ENCODE measurements at places on chromosomes 3 and 15.

DNA sequence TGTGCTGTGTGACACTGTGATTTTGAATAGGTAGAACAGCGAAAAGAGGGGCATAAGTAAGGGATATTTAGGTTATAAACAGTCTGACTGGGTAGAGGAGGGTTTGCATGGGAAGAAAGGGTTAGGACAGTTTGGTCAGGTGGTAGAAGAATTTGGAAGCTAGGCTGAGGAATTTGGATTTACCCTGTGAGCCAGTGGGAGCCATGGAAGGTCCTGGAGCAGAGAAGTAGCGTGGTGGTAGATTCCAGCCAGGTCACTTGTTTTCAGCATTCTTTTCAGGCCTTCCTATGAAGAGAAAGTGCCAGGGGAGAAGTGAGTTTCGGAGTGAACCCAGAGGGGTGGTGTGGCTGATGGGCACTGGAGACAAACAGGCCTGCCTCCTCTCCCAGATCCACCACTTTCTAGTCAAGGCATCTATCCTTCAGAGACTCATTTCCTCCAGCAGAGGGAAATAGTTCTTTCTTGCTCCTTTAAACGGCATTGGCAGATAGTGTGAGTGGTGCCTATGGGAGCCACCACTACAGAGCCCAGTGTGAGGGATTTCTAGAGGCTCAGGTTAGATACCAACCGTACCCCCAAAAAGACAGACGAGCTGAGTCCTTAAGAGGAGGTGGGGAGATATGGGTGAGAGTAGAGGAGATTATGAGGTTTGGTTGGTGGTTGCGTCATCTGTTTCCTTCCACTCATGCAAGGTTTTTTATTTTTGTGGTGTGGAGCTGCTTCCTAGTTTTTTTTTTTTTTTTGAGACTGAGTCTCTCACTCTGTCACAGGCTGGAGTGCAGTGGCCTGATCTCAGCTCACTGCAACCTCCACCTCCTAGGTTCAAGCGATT, 21.2 kb downstream of the PXK start:
- peak; percentile 39 for DNase-seq

DNA sequence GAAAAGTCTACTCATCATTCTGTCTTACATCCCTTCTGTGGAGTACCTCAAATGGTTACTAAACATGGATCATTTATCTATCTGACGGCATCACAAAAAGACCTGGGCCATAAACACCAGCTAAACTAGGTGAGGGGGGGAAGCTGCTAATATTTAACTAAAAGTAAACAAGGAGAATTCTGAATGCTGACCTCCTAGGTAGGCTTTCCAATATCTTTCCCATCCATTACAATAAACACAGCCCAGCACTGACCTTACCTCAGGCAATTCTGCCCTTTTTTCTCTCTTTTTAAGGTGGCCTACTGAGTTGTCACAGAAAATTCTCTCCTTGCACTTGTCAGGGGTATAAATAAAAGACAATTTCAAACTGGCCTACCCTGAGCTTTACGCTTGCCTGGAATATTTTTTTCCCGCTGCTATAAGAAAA, 33.1 kb downstream of the USF3 start:
- DNase-seq, result no peak

DNA sequence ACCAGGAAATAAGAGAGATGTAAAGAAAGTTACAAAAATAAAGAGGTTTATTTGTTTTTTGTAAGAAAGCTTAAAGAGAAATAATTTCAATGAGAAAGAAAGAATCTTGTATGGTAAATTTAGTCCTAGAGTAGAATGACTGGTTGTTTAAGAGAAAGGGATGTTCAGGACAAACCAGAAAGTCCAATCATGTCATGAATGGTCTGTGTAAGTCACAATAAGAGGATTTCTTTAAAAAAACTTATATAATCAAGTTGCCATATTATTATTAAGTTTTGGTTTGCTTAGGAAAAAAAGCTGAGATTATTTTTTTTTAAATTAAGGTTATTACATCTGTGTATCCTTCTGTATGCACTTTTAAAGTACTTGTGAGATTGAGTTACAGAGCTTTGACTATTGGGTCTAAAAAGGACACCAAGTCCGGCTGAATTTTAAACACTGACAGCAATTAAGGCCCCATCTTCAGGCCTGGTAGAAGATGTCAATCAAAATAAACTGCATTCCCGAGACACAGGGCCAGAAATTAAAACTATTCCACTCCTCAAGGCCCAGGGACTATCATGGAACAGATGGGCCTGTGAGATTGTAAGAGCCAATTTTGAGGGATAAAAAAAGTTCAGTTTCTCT, 12.2 kb downstream of the ERICH6 start:
- no peak for DNase-seq

DNA sequence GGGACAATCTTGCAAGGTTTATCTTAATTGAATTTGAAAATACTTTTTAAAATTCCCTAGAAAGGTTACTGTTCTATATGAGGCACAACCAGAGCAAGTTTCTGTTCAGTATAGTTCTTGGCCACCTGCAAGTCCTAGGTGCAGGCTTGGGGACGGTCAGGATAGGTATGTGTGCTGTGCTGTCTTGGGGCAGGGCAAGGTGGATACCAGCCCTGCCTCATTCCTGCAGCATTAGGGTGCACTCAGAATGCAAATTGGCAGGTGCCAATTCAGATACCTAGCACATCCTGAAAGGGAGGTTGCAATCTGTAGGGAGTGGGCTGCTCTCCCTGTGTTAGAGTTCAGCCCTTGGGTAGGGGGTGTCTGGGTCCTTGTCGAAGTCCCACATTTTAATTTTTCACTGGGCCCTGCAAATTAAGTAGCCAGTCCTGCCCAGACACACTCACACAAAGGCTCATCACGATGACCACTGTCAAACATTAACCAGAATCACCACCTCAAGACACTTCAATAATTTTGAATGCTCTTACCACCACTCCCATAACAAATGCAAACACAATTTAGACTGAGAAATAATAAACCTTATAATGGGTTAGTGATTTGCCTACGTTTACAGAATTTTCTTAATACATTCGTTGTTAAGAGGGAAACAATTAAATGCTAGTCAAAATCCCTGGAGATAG, 838.0 kb upstream of the NR2F2 start:
- DNase-seq, result no peak

DNA sequence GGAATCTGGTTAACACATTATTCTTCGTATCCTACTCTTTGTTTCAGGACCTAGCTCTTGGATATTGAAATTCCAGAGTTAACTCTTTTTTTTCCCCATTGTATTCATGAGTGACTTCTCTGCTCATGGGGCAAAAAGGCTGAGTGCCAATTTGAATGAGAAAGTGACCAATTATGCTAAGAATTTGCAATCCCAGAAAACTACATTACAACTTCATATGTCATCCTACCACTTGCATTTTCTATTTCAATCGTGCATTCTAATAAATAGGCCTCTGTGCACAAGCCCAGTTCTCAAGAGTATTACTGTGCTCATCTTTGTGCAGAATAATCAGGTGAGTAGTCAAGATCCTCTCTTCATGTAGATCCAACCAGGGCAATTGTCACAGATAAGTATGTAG, 537.8 kb downstream of the OTOL1 start:
- peak; percentile 35 for DNase-seq

DNA sequence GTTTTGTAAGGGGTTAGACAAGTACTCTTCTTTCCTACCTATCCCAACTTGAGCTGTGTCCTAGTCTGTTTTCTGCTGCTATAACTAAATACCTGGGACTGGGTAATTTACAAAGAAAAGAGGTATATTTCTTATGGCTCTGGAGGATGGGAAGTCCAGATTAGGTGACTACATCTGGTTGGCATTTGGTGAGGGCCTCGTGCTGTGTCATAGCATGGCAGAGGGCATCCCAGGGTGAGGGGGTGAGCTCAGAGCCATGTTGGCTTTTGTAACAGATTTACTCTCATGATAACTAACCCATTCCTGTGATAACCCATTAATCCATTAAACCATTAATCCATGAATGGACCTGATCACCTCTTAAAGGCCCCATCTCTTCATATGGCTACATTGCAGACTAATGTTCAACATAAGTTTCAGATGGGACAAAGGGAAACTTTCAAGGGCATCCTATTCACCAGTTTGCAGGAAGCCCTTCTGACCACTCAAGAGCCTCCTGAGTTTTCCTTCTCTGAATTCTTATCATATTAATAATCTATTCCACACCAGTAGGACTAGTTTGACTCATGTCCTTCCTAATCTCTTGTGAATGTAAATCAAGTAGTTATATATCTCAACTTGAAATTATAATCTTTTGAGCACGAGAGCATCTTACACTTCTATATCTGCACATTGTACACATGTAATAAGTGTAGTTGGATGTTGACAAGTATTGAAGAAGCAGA, 185.7 kb upstream of the ZPLD1 start:
- no peak for DNase-seq

DNA sequence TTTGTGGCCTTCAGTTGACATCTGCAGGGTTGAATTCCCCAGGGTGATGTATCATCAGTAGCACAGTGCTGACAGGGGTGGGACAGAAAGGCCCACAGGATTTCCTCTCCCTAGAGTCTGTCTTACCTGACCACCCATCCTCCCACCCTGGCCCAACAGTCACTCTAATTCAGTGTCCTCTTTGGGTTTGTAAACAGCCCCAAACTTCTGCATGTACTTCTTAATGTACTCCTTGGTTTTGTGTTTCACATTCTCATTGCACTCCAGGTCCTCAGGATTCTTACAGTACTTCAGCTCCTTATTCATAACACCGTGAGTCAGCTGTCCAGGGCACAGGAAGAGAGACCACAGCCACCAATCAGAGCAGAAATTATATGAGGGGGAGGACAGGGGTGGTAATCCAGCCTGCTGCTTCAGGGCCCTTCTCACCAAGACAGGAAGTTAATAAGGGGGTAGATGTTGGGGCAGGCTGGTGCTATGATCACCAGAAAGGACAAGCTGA, 37.5 kb downstream of the NBEAL2 start:
- peak; percentile 83 for DNase-seq

GRCh38 chr3:30606301-30607031, at the start of gene TGFBR2:
Gene TGFBR2 (plus strand): TSS chr3:30606601. CDS start chr3:30606884, 283 bp downstream.
- DNase-seq, result peak; percentile 99

GRCh38 chr15:67862750-67863441, 23.1 kb upstream of the RNU6-1 start:
- DNase-seq, result no peak

DNA sequence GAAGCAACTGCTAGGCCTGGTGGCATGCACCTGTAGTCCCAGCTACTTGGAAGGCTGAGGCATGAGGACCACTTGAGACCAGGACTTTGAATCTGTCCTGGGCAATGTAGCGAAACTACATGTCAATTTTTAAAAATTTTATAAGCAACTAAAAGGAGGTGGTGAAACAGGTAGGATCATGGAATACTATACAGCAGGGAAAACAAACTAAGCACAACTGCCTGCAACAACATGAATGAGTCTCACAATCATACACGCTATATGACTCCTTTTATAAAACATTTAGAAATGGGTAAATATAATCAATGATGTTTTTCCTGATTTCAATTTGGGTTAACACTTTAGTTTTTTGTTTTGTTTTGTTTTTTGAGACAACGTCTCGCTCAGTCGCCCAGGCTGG, 29.5 kb upstream of the CNBP start:
- no peak for DNase-seq

GRCh38 chr15:77818484-77819047, 185.9 kb upstream of the LINGO1 start:
- DNase-seq, result no peak

- no peak for DNase-seq
Measured at GRCh38 chr3:13236557-13237173, 163.4 kb upstream of the IQSEC1 start.

DNA sequence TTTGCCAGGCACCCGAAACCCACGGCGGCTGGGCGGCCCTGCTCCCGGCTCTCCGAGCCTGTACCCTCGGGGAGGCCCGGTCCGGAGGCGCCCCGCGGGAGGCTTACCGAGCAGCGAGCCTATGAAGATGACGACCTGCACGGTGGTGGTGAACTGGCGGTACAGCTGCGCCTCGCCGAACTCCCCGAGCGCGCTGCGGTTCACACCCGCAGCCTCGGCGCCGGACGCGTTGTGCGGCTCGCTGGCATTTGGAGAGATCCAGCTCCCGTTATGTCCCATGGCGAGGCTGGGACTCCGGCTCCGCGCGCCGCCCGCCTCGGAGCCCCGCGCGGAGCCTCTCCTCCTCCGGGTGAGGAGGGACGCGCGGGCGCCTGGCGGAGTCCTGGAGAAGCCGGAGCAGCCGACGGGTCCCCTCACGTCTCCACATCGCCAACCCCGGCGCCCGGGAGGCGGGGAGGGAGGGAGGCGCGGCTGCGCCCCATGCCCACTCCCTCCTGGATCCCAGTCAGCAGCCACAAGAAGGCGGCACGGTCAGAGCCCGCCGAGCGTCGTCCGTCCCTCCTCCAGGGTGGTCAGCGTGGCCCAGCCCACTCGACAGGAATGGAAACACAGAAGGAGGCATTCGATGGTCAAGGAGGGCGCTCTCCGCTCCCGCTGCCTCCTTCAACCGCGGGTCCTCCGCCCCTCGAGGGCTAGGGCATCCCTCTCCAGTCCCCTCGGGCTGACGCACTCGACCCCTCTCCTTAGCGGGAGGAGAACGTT, at the start of gene GPR176:
Gene GPR176, minus strand, starts transcription at position 519 of the 762 bp plus-strand sequence. Its CDS starts 240 bp downstream, at position 279.
- peak; percentile 71 for DNase-seq

GRCh38 chr15:100867433-100867832, 12.2 kb upstream of the ALDH1A3 start:
- no peak for DNase-seq

DNA sequence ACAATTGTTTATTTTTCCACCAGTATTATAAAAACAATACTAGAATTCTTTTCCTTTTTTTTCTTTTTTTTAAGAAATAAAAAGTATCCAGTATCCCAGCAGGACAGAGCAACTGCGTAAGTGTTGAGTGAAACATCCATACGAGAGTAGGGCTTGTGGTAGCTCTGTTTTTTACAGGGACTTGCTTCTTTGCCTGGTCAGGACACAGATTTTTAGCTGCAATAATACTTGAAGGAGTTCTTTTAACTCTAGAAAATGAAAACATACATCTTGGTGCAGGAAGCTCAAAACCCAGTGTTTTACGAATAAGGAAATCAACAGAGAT, 297.7 kb upstream of the NR2E3 start:
- peak; percentile 13 for DNase-seq

GRCh38 chr15:81779181-81779580, 266.6 kb downstream of the MEX3B start:
- DNase-seq, result no peak

- no peak for DNase-seq
Measured at GRCh38 chr3:102016417-102016816, 167.1 kb downstream of the NFKBIZ start.

- DNase-seq, result no peak
Measured at GRCh38 chr3:135232226-135232625, 437.2 kb downstream of the EPHB1 start.

DNA sequence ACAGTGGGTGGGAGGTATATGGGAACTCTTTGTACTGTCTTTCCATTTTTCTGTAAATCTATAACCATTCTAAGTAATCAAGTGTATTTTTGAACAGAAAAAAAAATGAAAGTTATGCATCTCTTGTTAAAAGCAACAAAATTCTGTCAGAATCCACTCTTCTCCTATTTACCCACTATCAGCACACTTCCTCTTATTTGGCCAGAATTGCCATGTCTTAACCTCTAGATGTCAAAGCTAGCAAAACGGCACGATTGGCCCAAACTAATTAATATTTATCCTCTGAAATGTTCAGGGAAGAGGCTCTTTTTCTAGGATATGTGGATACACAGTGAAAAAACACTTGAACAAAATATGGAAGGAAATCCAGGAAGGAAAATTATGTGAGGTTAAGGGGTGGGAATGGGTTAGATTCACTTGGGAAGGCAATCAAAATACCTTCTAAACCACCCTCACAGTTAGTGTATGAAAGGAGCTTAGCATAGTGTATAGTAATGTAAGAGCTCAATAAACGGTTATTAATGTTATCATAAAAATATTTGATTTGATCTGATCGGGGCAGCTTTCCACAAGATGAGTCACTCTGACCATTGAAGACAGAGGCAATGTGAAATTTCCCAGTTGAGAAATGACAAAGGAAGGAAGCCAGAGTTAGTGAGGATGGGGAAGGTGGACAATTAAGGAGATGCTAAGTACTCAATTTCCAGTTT, 20.1 kb upstream of the TGFBR2 start:
- DNase-seq, result no peak

Data from choroid plexus epithelial cell (primary cell).